ENCODE measurements at places on chromosomes 5 and 9.

- no peak for DNase-seq
These were observed 15.7 kb downstream of the KIAA1958 start for GRCh38 chr9:112502175-112502946.

DNA sequence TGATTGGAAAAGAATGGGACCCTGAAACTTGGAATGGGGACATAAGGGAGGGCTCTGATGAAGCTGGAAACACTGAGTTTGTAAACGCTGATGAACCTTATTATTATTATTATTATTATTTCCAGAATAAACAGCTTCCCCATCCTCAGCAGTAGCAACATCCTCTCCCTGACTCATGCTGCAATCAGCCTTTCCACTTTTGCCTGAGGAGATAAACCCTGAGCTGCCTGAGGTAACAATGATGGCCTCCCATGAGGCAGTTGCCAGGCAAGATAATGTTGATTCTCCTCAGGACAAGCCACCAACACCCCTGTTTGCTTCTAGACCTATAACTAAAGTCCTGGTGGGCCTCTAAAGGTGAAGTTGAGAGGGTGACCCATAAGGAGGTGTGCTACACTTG, 139.2 kb upstream of the ATP10B start:
- no peak for DNase-seq

GRCh38 chr5:140982083-140982716, 15.9 kb downstream of the PCDHAC2 start:
- no peak for DNase-seq

- DNase-seq = no peak
These were observed 185.5 kb downstream of the SPOCK1 start for GRCh38 chr5:137313526-137314175.

GRCh38 chr5:3120028-3120427, 368.6 kb upstream of the IRX2 start:
- DNase-seq = no peak

DNA sequence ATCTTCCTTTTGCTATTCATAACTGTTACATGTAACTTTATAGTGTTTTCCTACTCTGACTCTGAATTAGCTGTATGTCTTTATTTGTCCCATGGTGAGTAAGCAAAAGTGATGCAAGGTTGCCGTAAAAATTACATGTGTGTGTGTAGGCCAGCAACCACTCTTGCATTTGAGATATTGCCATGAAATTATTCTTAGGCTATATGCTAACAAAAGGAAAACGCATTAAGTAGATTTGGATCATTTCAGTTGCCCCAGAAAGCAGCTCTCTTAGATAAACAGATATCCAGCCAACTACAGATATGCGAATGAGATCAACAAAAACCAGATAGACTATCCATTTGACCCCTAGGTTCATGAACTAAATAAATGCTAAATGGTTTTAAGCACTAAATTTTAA, 73.6 kb downstream of the CYLC2 start:
- DNase-seq = no peak

DNA sequence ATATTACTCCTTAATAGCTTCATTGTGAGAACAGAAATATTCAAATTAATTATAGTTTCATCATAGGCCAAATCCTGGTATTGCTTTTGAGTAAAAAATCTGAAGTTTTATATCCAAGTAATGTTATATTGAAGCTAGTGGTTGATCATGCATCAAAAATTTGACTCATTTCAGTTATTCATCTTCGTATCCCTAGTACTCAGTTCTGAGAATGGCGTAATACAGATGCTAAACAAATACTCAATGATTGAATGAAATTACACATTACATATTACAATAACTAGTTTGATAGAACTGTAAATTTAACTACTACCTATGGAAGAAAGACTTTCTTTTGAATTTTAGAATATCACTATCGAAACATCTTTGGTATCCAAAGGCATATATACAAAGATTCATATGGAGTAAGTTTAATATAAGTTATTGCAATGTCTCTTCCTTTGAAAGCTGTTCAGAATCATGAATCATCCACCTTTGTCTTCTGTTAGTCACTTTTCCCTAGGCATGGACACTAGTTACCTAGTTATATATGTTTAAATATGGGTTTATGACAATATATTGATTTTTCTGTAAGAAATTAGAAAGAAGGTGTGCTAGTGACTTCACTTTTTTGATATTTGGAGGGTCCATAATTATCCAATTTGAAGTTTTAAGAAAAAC, 5.0 kb upstream of the ZNF462 start:
- no peak for DNase-seq

- peak; percentile 84 for DNase-seq
These were observed 42.4 kb upstream of the TJP2 start for GRCh38 chr9:69131682-69132081.

DNA sequence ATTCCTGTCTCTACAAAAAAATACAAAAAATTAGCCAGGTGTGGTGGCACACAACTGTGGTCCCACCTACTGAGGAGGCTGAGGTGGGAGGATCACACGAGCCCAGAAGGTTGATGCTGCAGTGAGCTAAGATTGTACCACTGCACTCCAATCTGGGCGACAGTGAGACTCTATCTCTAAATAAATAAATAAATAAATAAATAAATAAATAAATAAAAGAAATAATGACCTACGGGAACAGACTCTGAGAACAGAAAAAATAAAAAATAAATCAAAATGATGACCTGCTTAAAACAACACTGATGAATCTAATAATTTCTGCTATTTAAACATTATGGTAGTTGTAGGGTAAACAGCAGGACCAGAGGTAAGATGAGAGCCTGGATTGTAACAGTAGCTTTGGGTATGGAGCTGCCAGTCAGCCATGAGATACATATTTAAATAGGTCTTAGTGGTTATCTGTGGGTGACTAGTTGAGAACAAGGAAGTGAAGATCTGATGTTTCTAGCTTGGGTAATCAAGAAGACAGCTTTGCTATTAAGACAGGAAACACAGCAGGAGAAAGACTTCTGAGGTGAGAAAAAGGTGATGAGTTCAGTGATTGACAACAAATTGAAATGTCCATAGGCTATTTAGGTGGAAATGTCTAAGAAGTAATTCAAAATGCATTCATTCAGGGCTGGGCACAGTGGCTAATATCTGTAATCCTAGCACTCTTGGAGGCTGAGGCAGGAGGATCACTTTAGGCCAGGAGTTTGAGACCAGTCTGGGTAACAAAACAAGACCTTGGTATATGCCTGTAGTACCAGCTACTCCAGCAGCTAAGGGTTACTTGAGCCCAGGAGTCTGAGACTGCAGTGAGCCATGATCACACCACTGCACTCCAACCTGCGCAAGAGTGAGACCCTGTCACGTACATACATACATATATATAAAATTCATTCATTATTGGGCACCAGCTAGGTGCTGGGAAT, 11.0 kb downstream of the RNF145 start:
- no peak for DNase-seq

DNA sequence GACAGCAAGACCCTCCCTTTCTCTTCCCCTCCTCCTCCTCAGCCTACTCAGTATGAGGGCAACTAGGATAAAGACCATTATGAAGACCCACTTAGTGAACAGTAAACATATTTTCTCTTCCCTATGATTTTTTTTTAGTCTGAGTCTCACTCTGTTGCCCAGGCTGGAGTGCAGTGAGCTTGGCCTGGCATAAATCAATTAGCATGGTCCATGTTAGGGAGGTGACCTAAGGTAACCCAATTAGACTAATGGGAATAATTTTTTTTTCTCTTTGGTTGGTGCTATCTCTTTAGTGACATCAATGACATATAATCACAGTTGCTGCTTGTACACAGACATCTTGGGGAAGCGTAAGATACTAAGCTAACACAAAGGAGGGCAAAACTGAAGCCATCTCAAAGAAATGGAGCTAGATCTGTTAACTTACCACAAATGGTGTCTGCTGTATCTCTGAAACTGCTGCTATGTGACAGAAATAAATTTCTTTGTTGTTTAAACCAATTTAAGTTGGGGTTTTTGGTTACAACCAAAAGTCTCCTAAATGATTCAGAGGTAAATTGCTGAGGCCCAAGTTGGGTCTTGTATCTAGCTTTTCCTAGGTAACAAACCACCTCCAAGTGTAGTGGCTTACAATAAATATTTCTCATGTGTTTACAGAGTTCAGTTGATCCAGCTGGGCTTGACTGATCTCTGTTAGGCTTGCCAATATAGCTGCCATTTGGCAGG, 13.3 kb downstream of the PKD2L2 start:
- no peak for DNase-seq

- no peak for DNase-seq
These were observed 600.7 kb upstream of the PTGER4 start for GRCh38 chr5:40078898-40079575.

GRCh38 chr5:53438486-53439472, 41.6 kb upstream of the FST start:
- no peak for DNase-seq

DNA sequence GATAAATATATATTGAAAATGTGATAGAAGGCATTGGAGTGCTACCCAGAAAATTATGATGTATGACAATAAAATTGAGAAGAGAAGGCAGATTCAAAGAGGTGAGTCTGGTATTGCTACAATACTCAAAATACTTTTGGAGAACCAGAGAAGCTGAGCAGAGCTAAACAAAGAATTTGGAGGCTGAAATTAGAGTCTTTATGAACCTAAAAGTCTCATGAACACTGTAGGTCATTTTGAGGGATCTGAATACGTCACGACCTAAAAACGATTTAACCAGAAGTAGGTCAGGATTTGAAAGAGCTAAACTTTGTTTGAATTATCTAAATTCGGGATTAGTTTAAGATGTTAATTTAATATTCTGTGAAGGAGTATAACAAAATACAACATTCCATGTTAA, 182.4 kb upstream of the CDH9 start:
- DNase-seq = no peak

GRCh38 chr5:38208782-38209378, 49.5 kb upstream of the EGFLAM start:
- DNase-seq = no peak

GRCh38 chr5:3024554-3024953, 273.1 kb upstream of the IRX2 start:
- no peak for DNase-seq

DNA sequence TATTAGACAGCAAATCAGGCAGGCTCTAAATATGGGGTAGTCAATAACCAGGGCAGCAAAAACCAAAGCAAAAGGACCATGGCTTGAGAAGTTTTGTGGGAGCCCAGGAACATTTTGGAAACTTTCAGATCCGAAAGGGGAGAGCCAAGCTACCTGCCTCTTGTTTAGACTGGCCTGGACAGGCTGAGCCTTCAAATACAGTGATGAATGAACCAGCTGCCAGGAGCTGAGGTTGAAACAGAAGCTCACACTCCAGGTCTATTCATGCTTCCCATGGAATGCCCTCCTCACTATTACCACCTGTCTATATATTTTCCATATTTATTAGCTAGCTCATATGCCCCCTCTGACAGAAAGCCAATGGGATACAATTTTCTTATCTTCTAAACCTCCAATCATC, 150.8 kb upstream of the SLC44A1 start:
- DNase-seq = no peak

DNA sequence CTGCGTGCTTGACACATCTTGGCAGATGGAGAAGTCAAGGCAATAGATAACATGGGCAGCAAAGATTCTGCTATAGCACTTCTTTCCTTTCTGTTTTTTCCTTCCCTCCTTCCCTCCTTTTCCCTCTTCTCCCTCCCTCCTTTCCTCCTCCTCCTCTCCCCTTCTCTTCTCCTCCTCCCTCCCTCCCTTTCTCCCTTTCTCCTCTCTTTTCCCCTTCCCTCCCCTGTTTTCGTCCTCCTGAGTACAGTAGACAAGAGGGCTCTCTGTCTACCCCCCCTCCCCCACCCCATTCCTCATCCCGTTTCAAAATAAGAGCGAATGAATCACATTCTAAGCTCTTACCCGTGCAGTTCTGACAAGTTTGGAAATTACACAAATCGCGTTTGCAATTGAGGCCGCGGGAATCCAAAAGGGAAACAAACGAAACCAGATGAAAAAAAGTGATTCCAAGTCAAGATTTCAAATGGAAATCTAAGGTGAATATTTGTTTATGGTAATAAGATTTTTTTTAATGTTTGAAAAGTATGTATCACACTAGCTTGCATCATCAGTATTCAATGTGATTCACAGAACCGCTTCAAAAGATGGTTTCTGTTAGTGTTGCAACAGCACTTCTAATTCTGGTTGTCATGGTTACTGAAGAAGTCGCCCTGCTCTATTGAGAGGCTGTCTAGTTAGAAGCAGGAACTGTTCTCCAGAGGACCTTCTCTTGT, 1.3 kb downstream of the NIM1K start:
- DNase-seq = no peak

DNA sequence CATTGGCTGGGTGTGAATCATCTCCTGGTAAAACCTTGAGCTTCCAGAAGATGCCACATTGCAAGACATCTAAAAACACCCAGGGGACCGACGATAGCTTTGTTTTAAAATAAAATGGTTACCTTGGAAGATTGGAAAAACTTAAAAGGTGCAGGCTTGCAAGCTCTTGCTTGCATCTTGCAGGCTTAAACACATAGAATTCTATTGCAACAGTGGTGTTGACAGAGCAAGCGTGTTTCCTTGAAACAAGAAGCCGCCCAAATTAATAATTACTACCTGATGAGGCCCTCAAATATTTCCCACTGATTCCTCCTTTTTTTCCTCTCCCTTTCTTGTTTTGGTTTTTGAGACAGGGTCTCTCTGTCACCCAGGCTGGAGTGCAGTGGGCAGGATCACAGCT, 137.1 kb upstream of the BASP1 start:
- DNase-seq = no peak

GRCh38 chr9:73541923-73542322, 390.3 kb downstream of the ANXA1 start:
- no peak for DNase-seq

GRCh38 chr5:34533582-34534522, 122.3 kb upstream of the RAI14 start:
- DNase-seq = no peak

DNA sequence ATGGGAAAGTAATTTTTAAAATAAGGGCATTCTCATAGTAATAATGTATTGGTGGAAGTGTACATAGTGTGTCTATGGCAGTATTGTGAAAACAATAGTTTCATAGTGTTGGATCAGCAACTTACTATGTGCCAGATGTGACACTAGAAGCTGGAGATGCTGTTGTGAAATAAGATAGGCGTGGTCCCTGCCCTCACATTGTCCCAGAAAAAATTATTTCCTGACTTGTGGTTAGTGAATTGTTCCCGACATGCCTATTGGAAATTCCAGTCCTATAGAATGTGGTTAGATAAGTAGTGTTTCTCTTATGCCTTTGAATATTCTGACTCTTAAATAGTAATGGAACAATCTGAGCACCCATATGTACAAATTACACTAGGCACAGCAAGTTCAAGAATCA, 55.3 kb upstream of the MTAP start:
- no peak for DNase-seq

DNA sequence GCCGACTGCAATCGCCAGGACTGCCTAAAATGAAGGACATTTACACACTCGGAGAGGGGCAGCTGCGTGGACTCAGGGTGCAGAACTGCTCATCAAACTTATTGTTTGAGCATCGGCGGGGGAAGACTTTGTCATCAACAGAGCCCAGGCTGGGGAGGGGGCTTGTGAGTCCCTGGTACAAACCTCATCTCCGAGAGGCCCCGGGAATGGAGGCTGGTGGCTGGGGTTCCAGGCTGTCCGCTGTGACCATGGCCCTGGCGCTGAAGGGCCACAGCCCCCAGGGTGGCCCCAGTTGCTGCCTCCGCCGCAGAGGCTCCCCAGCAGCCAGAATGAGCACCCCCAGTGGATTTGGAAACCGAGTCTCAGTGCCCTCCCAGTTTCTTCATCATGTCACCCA, 46.1 kb upstream of the RNU6ATAC start:
- no peak for DNase-seq

GRCh38 chr5:69492391-69492922, at the start of gene OCLN:
TSS of gene OCLN (plus strand) at chr5:69492790. CDS start at chr5:69504245, 11,455 bp downstream.
- no peak for DNase-seq

Measured in tibial artery (tissue), 4 donors.